ENCODE measurements at places on chromosomes 5 and 9.

GRCh38 chr5:67680099-67680498 is 483.5 kb upstream of the CD180 start:
- DNase-seq, result no peak

DNA sequence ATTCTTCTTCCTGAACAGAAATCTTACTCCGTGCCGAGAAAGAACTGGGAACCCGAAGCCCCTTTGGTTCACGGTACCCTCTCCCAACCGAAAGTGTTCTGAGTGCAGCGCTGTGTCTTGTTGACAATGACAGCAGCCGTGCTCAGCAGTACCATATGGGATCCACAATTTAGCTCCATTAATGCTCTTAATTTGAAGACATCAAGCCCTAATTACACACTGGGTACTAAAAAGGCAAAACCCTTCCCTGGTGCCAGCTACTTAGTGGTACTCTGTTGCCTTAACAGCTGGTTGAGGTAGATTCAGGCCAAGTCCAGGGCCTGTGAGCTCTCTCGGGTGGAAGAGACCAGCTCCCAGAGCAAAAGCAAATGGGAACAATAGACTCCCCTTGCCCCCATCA is 24.5 kb downstream of the DDX31 start:
- DNase-seq, result no peak

- no peak for DNase-seq
Measured at GRCh38 chr5:81314581-81314980, 13.2 kb downstream of the ZCCHC9 start.

DNA sequence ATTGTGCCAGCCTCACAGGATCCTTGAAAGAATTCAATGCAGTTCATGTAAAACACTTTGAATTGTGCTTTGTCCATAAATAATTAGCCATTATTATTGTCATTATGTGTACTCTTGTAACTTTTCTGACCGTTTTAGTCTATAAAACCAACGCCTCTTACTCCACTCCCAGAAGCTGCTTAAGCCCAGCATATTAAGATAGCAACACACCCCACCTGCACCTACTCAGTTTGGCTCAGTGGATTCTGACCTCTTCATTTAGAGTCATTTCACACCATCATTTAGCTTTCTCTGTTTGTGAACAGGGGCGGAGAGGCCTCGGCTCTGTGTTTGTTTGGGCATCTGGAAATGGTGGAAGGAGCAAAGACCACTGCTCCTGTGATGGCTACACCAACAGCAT is 205.1 kb downstream of the PCSK5 start:
- no peak for DNase-seq

DNA sequence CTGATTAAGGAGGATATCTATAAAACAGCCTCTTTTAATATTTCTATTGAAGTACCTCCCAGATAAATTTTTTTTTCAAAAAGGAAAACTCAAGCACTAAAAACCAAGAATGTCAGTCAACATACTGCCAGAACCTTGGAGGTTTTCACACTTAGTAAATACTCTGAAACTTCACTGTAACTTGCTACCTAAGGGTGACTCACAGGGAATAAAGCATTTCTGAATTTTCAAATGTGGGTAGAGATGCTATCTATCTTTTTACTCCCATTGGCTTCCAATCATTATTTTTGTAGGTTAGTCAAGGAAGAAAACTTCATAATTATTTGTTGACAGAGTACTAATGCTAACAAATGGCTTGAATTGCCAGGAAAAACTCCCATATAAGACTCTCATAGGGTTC is 46.1 kb downstream of the SLC25A46 start:
- no peak for DNase-seq

GRCh38 chr9:108854094-108854493 is 1.7 kb downstream of the ACTL7B start:
- DNase-seq, result no peak

GRCh38 chr9:98083566-98084183 is 27.1 kb downstream of the NANS start:
- DNase-seq, result no peak

DNA sequence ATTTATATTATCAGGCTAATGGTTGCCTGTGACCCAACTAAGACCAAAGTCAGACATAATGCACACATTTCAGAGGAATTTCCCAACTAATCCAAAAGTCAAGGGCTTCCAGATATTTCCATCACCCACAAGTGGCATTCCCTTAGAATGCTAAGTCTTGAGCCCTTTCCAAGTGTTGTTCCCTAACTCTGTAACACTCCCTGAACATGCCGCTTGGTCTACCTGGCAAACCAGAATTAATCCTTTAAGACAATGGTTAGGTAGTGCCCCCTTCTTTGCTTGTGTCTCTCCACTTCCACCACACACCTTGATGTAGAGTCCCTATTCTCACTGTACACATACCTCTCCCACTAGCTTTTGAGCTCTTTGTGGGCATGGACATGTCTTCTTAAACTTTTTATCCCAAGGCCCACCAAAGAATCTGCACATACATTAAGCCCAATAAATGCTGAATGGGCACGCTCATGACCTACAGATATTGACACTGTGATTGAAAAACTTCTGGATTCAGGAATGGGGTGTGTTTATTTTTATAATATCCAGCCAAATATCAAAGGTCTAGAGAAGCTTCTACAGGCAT is 37.8 kb upstream of the IFNE start:
- no peak for DNase-seq

DNA sequence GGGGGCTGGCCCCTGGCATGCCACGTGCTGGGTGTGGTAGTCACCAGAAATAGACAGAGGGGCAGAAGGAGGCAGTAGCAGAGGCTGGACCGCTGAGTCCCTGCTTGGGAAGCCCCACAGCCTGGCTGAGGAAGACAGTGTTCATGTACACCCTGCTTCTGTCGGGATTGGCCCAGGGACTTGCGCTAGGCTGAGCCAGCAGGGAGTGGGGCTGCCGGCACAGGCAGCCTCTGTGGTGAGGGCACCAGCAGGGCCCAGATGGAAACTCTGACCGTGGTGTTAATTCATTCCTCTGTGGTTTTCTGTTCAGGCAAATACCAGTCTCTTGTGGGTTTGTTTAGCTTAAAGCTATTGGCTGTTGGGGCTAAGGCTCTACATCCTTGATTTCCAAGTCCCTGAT is 108.6 kb upstream of the RAD23B start:
- DNase-seq, result no peak

- no peak for DNase-seq
Measured at GRCh38 chr5:9365512-9365911, 180.4 kb downstream of the SEMA5A start.

DNA sequence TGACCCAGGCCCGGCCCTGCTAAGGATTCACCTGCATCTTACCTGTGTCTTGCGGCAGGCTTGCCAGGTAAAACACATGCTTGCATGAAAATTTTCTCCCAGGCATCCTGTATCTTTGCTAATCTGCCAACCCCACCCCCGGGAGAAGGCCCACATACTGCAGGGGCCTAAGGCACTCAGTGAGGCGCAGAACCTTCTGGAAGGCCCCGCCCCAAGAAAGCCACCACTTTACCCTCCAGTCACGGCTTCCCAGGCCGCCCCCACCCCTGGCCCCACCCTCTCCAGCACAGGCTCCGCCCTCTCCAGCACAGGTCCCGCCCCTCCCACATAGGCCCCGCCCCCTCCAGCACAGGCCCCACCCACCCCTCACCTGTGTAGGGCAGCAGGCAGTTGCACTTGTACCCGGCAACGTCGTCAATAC is 29.8 kb upstream of the SEC16A start:
- DNase-seq, result peak; percentile 25

Measured in activated CD4-positive, alpha-beta T cell treated with anti-CD3 and anti-CD28 coated beads, Interleukin-2, amount 50 U/mL, for 4 hours (primary cell).